ENCODE measurements at places on chromosomes 12 and 14. TPM values are rescaled to one million over a fixed set of nuclear protein-coding genes. Genes with fewer than 3 reads are reported as not detected.

DNA sequence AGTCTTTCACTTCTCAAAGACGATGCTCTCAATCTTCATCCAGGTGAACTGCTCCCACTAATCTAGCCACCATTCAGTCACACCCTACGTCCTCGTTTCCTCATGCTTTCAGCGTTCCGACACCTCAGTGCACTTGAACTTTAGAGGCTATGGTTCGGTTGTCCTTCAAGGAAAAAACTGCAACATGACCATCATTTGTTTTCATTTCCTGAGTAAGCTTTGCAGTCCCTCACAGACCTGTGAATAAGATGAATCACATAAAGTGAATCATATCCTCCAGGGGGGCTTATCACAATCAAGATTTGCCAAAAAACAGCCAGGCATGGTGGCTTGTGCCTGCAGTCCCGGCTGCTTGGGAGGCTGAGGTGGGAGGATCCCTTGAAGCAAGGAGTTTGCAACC, 80.2 kb downstream of the TMCC3 start:
- H3K4me1 ChIP-seq: peaks cover 3% of the 10 kb centered on the region
- no peak for DNase-seq
- no peaks in the 10 kb centered on the region for H3K36me3 ChIP-seq
- H3K27me3 ChIP-seq: no peaks in the 10 kb centered on the region
- H3K4me3 ChIP-seq: no peak overlapping the region
- H3K27ac ChIP-seq: no peak overlapping the region

The DNAI7 gene
- total RNA-seq: not detected

GRCh38 chr14:64623554-64624165, 73.9 kb downstream of the PPP1R36 start:
- H3K4me1 ChIP-seq: peaks cover 15% of the 10 kb centered on the region
- no peak for DNase-seq
- H3K27ac ChIP-seq: no peak overlapping the region
- no peak overlapping the region for H3K4me3 ChIP-seq
- no peaks in the 10 kb centered on the region for H3K27me3 ChIP-seq

DNA sequence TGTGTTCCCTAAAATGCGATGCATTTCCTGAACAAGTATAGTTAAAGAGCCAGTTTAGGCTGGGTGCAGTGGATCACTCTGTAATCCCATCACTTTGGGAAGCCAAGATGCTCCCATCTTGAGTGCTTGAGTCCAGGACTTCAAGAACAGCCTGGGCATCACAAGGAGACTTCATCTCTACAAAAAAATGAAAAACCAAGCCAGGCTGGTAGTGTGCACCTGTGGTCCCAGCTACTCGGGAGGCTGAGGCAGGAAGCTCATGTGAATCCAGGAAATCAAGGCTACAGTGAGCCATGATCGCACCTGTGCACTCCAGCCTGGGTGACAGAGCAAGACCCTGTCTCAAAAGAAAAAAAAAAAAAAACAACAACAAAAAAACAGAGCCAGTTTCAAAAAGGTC, 26.3 kb downstream of the HECTD1 start:
- DNase-seq: no peak
- H3K27me3 ChIP-seq: no peaks in the 10 kb centered on the region
- no peaks in the 10 kb centered on the region for H3K36me3 ChIP-seq
- no peaks in the 10 kb centered on the region for H3K4me1 ChIP-seq
- H3K4me3 ChIP-seq: no peak overlapping the region
- no peak overlapping the region for H3K27ac ChIP-seq

GRCh38 chr12:124601706-124602105, 34.3 kb upstream of the NCOR2 start:
- DNase-seq: no peak
- H3K4me3 ChIP-seq: no peak overlapping the region
- H3K36me3 ChIP-seq: no peaks in the 10 kb centered on the region
- H3K27ac ChIP-seq: no peak overlapping the region
- H3K27me3 ChIP-seq: no peaks in the 10 kb centered on the region
- peaks cover 36% of the 10 kb centered on the region for H3K4me1 ChIP-seq

The BCL11B gene
- total RNA-seq: 3.2 TPM

DNA sequence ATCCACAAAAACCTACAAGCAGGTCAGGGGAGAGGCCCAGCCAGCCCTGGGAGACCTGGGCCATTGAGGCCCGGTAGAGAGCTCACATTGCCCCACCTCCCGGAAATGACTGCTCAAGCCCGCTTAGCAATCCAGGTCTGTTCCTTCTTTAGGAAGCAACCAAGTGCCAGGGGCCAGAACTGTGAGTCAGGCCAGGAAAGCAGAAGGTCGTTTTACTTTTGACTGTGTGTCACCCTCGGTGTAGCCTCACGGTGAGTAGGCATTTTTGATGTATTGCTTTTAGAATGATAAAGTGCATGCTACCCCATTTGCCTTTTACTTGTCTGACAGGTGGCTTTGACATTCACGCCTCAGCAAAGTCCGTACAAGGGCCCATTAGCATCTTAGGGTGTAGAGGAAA, 25.4 kb upstream of the PWP1 start:
- H3K27me3 ChIP-seq: no peaks in the 10 kb centered on the region
- H3K27ac ChIP-seq: no peak overlapping the region
- H3K36me3 ChIP-seq: no peaks in the 10 kb centered on the region
- no peak for DNase-seq
- H3K4me3 ChIP-seq: no peak overlapping the region

The CARMIL3 gene
- total RNA-seq: 0.40 TPM

GRCh38 chr14:55832122-55832911, 252.3 kb downstream of the KTN1 start:
- peak; percentile 64 for DNase-seq
- H3K36me3 ChIP-seq: no peaks in the 10 kb centered on the region
- peak overlapping the region; percentile 86 for H3K27ac ChIP-seq
- H3K4me1 ChIP-seq: peaks cover 9% of the 10 kb centered on the region
- H3K4me3 ChIP-seq: no peak overlapping the region
